Cardiac fibroblast (primary cell): ENCODE measurements at places on chromosomes 4 and X.

DNA sequence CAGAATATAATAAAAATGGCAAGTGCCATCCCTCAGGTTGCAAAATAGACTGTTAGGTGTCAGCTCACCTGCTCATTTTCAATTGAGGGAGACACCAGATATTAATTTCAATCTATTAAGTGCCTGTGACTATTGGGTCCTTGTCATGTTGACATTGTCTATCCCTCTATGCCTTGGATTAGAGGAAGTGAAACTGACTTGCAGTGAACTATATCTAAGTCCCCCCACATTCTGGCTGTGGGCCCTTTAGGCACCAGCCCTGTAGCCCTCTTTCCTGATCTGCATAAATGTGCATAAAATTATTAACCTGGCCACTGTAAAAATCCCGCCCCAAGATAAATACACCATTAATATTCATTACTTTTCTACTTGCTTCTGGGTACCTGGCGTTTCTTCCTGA, 293.0 kb upstream of the CLNK start:
- no peak for DNase-seq

DNA sequence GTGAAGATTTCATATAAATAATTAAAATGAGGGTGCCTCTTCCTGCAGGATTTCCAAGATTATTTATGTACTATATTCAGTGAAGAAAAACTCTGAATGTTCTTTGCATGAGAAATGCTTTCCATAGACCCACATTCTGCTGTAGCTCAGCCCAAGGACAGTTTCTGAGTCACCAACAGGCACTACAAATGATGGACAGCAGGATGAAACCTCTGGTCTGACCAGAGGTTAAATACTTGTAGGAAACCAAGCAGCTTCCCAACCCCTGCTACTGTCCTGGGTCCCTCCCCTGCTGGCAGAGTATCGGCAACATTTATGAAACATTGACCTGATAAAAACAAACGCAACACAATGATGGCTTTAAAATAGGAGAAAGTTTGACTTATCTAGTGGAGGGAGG, 73.1 kb downstream of the CXXC4 start:
- no peak for DNase-seq

DNA sequence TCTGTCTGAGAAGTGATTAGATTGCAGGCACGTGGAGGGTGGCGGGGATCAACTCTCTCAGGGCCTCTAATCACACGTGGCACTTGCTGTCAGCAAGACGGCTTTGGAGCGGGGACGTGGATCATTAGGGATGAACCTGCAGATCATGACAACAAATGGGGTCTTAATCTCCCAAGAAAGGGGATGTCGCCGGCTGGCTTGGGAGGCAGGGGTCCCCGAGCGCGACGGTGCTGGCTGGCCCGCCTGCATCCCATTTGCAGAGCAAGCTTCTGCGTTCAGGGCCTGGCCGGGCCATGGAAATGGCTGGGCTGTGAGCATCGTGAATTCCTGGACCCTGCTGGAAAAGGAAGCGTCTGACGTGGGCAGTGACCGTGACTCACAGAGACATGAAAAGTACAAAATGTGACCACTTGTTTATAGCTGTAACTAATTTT, 85.1 kb upstream of the SHOX start:
- DNase-seq: no peak

- DNase-seq: peak; percentile 66
Observed at GRCh38 chr4:28621591-28621990, 1761.0 kb downstream of the STIM2 start.

- DNase-seq: no peak
Observed at GRCh38 chr4:185534511-185534865, 819 bp downstream of the PDLIM3 start.

DNA sequence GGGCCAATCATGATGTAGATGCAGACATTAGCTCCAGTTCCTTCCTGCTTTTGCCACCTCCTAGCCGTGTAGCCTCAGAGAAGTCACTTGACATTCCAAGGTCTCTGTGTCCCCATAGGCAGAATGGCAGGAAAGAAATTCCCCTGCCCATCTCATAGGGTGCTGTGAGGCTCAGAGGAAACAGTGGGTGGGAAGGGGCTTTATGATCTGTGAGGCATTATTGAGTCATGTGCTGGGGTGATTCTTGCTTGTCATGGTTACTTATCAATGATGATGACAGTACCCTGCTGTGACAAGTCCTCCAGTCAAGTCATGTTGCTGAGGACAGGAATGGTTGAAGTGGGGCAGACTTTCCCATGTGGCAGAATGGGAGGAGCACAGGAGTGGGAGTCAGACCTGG, 63.7 kb downstream of the MSX1 start:
- no peak for DNase-seq

GRCh38 chr4:92047209-92047875, 256.4 kb upstream of the GRID2 start:
- no peak for DNase-seq

GRCh38 chrX:85109235-85109634, 105.6 kb downstream of the APOOL start:
- peak; percentile 4 for DNase-seq

GRCh38 chrX:24646745-24647182, 383 bp downstream of the PCYT1B start:
- peak; percentile 1 for DNase-seq

GRCh38 chr4:41214136-41214824, at the start of gene APBB2:
TSS of gene APBB2 (minus strand) at chr4:41214542. CDS start at chr4:41033254, 181,288 bp downstream.
- DNase-seq: peak; percentile 98

- no peak for DNase-seq
Observed at GRCh38 chr4:174262624-174263444, 20.6 kb downstream of the FBXO8 start.

- DNase-seq: no peak
Observed at GRCh38 chr4:163930086-163930485, 435.6 kb downstream of the TMA16 start.

- DNase-seq: no peak
Observed at GRCh38 chrX:108033890-108034289, 11.0 kb upstream of the VSIG1 start.

GRCh38 chr4:75015627-75016026, 82.7 kb downstream of the PARM1 start:
- no peak for DNase-seq

DNA sequence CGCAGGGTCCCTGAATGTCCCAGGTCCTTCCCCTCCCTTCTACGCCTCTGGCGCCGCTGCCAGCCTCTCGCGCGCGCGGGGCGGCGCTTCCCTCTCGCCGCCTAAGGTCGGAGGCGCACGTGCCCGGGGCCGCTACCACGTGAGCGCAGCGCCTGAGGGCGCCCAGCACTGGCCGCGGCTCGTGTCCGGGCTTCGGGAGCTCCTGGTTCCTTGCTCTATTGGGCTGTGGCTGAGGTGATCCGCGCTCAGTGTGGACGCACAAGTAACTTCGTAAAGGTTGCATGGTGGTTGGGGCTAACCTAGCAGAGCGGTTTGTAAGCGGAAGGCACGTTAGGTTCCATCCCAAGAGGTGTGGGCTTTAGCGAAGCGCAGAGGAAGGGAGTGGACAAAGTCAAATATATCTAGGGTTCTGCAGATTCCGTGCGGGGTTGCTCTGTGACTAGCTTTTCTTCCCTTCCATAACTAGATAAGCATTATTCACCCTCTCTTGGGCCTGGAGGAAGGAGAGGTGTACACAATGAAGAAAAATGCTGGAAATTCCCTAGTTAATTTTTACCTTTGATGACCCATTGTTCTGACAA, 1.8 kb downstream of the TLL1 start:
- DNase-seq: peak; percentile 27

DNA sequence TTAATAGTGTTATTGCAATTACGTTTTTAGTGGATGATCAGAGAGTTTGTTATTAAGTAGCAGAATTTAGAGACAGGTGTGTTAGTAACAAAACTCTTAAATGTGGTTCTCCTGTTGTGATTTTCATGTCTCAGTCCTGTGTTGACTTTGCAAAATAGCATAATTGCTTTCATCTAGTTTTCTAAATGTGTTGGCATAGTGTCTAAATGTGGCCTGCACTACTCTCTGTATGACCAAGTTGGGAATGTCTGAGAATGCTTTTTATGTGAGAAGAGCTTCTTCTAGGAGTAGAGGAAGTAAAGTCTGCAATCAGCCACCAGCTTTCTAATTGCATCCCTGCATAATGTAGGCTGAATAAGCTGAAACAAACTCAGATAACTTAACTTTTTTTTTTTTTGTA, 158.6 kb upstream of the FAT1 start:
- DNase-seq: no peak

DNA sequence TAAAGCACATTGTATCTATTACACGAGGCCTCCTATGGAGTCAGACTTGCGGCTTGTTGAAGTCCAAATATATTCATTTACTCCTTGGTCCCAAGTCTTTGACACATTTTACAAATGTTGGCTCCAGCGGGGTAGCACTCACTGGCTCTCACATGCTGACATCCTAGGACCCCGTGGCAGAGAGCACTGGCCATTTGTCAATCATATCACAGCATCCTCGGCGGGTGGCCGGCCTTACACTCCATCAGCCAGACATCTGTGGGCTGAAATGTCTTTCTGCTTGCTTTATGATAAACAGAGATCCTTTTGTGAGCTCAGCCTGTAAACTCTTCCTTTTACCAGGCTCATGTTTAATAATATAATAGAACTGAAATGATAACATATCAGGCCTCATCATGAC, 25.7 kb upstream of the VCX2 start:
- no peak for DNase-seq

DNA sequence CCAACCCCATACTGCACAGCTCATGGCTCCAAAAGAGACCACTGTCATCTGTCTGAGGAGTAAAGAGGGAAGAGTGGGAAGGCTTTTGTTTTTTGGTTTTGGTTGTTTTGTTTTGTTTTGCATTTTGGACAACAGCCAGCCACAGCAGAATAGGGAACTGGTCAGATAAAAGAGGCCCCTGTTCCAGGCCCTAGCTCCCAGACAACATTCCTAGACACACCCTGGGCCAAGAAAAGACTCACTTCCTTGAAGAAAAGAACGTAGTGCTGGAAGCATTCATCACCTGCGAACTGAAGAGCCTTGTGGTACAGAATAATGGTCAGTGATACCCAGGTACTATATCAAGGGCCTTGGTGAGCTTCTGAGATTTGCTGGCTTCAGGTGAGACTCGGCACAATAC, 619.4 kb upstream of the SPANXN1 start:
- DNase-seq: no peak

DNA sequence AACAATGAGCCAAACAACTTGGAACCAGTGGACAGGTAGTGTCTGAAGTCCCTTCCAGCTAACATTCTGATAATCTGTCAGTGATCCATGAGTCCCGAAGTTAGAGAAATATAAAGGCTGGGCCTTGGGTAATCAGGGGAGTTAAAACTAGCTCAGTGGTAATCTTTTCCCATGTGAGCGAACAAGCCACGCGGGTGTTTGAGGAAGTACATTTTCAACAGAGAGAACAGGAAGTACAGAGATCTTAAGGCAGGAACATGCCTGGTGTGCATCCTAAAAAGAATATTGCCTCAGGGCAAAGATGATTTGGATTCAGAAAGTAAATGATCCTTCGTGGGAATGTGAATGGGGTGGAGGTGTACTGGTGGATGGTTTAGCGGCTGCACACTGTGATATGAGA, 42.9 kb downstream of the FNIP2 start:
- peak; percentile 44 for DNase-seq

GRCh38 chrX:47047989-47048388, 30.3 kb upstream of the RGN start:
- peak; percentile 0 for DNase-seq

DNA sequence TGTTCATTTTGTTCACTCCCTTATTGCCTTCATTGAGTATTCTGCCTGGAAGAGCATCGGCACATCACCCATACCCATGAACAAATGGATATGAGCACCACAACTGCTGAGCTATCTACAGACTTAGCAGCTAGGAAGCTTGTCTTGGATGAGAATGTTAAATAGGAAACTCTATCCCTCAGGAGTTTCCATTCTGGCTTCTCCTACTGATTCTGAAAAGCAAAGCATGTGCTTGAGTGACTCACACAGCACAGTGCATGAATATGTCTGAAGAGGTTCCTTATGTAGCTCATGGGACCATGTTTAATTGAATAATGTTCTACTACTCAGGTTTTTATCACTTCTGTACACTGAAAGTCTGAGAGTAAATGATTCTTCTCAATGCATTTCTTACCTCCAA, 57.3 kb upstream of the MXRA5 start:
- DNase-seq: no peak

DNA sequence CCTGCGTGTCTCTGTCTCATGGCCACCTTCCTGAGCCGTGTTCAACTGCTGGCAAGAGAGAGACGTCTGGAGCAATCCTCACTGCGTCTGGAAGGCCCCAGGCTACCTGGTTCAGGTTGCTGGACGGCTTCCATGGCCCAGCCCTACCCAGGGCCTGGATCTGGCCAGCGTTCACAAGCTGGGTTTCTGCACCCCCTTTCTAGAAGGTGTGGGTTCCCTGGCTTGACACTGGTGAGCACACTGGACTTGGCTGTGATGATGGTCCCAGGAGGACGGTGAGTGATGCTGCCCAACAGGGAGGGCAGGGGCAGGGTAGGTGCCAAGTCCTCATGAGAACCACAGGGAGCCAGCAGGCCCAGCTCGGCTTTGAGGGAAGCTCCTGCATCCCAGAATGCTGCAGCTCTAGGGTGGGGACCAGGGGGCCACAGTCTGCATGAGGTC, 63.4 kb downstream of the HTRA3 start:
- DNase-seq: no peak

- DNase-seq: no peak
Observed at GRCh38 chr4:134636338-134637051, 434.9 kb upstream of the PABPC4L start.

DNA sequence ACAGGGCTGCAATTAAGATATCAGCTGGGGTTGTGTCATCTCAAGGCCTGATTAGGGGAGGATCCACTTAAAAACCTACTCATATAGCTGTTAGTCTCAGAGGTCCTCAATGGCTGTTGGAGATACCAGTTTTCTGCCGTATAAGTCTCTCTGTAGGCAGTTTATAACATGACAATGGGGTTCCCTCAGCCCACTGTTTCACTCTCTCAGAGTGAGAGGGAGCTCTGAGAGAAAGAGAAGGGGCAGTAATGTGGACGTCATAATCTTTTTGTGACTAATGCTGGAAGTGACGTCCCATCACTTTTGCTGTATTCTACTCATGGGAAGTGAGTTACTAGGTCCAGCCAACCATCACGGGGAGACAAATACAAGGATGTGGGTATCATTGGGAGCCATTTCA, 70.3 kb downstream of the STIM2 start:
- DNase-seq: no peak
